ENCODE measurements at places on chromosomes 1 and 21. TPM values are rescaled to one million over a fixed set of nuclear protein-coding genes. Genes with fewer than 3 reads are reported as not detected.
A peak's percentile ranks its signal among the peaks of the same experiment; 100 is the strongest.

Gene GPR161
- 21.7 TPM for polyA plus RNA-seq

Gene DNAJC6
- polyA plus RNA-seq = 6.6 TPM

Gene MAP3K7CL
- 9.6 TPM for polyA plus RNA-seq

Gene EPHB2
- polyA plus RNA-seq = 11.5 TPM

Gene RRP1B
- polyA plus RNA-seq = 33.7 TPM

Gene CYP4A11
- polyA plus RNA-seq = 59.8 TPM

Gene SPRR1A
- not detected for polyA plus RNA-seq

Gene SH3D21
- 31.2 TPM for polyA plus RNA-seq

Gene OVAAL
- not detected for polyA plus RNA-seq

Gene YOD1
- 16.3 TPM for polyA plus RNA-seq

Gene NASP
- 469 TPM for polyA plus RNA-seq

Gene GJC2
- polyA plus RNA-seq = 0.42 TPM

Gene CNIH3
- 10.5 TPM for polyA plus RNA-seq

GRCh38 chr1:97632075-97632474 lies 288.8 kb downstream of the DPYD start:
- peak; percentile 7 for DNase-seq

DNA sequence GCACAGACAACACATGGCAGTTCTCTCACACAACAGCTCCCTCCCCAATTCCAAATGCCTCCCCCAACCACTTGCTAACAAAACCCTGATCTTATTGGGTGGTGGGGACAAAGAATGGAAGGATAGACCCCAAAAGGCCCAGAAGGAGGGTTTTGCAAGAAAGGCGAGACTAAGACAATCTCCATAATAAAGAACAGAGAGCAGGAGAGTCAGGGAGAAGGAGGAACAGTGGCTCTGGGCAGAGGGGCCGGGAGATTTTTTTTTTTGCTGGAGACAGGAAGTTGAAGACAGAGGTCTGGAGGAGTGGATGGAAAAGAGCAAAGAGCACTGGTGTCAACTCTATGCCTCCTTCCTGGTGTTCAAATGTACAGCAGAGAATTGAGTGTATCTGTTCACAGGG lies 6.5 kb upstream of the C1QA start:
- DNase-seq = no peak

DNA sequence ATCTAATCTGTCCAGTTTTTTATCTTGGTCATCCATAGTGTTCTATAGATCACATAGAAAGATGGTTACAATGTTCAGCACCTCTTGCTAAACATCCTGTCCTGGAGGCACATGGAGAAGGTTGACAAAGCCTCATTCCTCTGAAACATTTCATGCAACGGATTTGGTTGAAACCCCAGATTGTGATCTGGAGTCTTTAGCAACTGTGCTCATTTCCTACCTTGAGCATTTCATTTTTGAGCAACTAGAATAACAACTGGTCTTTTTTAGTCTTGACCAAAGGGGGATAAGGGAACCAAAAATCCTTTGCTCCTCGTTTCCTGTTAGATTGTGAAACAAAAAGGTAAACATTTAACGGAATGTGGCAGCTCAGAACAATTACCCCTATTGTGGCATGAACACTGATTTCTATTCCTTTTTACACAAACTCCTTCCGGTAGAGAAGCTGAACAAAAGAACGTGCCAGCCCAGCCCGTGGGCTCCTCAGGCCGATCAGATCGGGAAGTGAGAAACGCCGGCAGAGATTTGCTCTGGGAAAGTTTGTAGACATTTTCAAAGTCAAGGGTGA lies 94.7 kb upstream of the ERRFI1 start:
- DNase-seq = no peak

GRCh38 chr1:42844592-42845140 lies 1.7 kb upstream of the ZNF691 start:
- no peak for DNase-seq

DNA sequence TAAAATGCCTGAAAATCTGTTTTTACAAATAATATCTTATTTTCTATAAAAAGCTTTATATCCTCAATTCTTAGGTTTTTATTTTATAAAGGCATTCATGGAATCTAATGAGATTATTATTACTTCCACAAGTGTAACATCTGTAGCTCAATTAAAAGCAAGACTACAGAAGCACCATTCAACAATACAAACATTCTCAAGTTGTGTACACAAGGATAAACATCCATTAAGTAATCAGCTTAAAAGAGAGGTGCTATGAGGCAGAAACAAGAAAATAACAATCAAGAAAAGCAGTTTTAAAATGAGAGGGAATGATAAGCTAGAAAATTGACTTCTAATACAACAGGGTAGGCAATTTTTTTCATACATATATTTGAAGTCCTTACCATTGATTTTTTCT lies 326.1 kb downstream of the MRPL39 start:
- DNase-seq = no peak

- no peak for DNase-seq
Measured at GRCh38 chr1:193321242-193321840, 134.9 kb upstream of the B3GALT2 start.

- peak; percentile 69 for DNase-seq
Measured at GRCh38 chr1:203038891-203039608, 12.8 kb downstream of the PPFIA4 start.

- no peak for DNase-seq
Measured at GRCh38 chr1:168312718-168313604, 32.3 kb downstream of the TBX19 start.

DNA sequence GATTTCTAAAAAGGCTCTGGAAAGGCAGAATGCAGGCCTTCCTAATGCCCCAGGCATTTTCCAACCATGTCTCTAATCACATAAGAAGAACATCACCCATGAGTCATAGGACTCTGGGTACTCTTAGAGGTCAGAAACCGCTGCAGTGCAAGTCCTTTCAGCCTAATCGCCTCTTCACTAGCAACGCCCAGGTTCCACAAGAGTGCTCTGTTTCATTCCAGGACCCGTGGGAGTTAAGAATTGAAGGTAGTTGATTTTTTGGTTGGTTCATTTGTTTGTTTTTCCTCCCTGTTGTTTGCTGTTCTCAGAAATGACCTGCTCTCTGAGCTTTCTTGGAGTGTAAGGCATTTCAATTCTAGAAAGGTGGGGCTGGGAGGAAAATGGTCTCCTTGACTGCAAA lies 123.2 kb downstream of the NR5A2 start:
- peak; percentile 20 for DNase-seq

GRCh38 chr1:218414060-218414728 lies 69.1 kb downstream of the TGFB2 start:
- DNase-seq = no peak

- no peak for DNase-seq
Measured at GRCh38 chr1:23597635-23598388, 38.5 kb upstream of the ID3 start.

DNA sequence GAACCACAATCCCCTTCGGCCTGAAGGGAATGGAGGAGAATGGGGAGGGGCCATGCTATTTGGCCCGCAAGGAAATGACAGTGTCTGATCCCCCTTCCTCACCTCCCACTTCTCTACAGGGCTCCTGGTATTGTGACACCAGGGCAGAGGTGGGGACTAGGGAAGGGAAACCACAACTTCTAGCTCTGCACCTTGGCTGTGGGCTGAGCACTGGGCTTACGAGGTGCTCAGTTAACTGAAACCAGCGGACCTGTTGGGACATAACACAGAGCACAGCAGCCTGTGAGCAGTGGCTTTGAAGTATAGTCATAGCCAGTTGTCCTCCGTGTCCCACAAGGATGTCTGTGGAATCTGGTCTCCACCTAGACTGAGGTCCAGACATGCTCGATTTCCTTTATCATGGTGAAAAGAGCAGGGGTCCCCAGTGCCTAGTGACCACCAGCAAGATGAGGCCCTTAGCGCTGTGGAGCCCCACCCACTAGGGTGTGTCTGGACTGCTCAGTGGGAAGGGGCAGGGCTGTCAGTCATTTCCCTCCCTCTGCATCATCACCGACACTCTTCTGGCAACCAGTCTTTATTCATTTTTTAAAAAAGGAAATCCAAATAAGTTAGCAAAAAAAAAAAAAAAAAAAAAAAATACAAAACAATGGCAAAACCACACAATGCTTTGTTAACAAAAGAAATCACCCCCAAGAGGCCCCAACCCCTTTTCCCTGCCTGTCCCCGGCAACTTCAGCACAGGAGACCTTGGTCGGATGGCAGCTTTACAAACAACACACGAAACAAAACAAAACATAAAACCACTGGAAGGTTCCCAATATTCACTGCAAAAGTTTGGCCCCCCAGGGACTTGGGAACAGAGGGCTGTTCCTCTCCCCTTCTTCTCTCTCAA lies 3.0 kb downstream of the MYOG start:
- no peak for DNase-seq

- DNase-seq = no peak
Measured at GRCh38 chr21:43031121-43031619, 44.5 kb downstream of the CBS start.

- no peak for DNase-seq
Measured at GRCh38 chr1:29415156-29415830, 179.0 kb downstream of the PTPRU start.

DNA sequence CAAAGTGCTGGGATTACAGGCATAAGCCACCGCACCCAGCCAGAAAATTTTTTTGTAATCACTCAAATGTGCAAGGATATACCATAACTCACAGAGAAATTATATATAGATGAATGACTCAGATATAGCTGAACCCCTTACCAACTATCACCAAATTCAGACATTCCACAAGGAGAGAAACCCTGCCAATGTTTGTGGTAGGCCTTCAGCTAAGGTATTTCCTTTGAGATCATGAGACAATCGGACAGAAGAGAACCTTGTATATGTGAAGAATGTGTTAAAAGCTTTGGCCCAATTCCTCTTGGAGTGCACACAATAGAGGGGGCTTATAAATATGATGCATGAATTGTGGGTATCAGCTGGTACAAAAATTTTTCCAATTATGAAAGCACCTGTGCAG lies 50.7 kb downstream of the ZNF684 start:
- DNase-seq = no peak

- peak; percentile 83 for DNase-seq
Measured at GRCh38 chr1:22416555-22417454, 34.8 kb upstream of the ZBTB40 start.

DNA sequence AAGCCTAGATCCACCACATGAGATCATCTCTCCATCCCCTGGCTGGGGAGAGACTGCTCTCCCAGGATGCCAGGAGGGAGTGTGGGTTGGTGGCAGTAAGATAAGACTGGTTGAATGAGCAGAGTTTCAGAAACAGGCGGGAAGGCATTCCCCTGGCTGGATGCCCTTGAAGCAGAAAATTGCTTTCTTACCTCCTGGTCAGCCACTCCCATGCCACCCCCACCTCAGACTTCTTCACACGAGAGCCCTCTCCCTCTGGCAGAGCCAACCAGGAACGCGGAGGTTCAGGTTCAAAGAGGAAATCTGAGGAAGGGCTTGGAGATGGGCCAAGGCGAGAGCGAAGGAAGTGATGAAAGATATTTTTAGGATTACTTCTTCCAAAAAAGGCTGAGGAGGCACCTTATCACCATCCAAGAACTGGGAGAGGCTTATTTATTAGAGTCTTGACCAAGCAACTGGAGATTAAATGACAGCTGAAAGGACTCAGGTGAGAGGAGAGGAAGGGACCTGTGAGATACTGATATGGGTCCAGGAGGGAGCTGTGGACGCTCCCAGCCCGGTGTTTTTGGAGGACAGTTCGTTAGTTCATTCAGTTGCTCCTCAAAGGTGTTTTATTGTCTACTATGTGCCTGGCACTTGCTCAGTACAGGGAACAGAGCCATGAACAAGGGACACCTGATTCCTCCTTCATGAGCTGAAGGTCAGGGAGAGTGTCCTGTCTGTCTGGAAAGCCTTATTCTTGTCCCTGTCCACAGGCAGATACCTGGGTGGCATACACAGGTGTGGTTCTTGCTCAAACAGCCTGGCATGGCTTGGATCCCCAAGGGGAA lies 18.9 kb upstream of the SLC26A9 start:
- peak; percentile 32 for DNase-seq

GRCh38 chr1:67734323-67734690 lies 49.3 kb downstream of the GADD45A start:
- no peak for DNase-seq

DNA sequence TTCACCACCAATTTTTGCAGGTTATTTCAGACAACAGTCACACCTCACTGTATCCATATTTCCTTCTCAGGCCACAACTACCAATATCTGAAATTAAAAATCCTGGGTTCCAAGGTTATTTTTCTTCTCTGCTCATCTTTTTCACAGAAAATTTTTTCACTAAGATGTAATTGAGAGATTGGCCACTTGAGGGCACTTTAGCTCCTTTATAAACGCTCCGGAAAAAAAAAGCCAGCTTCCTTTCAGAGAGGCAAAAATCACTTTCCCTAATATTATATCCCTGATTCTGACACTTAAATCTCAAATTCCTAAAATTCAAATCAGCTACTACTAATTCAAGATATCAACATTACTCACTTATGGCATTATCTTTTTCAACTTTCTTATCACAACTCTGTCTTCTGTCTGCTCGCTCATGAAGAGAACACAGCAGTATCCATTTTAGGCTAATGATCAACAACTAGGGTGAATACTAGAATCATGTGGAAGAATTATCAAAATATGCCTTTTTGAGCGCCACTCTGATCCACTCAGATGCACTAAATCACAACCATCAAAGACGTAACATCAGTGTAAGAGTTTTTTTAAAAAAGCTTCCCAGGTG lies 101.4 kb upstream of the RGS1 start:
- DNase-seq = peak; percentile 38

DNA sequence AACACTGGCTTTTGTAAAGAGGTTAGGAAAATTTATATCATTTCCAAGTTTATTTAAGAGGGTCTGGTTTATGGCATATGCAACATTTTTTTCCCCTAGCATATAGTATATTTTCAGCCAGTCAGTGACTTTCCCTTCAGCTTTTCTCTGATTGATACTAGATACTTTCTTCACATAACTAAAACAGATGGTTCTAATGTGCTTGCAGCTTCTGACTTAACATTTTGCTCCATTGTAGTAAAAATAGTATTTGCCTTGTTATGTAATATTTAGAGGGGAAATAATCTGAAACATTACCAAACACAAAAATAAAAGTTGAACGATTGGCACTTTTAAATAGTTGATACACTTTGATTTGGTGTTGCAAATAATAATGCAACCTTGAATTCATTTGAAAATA lies 191.7 kb downstream of the GPR52 start:
- no peak for DNase-seq

DNA sequence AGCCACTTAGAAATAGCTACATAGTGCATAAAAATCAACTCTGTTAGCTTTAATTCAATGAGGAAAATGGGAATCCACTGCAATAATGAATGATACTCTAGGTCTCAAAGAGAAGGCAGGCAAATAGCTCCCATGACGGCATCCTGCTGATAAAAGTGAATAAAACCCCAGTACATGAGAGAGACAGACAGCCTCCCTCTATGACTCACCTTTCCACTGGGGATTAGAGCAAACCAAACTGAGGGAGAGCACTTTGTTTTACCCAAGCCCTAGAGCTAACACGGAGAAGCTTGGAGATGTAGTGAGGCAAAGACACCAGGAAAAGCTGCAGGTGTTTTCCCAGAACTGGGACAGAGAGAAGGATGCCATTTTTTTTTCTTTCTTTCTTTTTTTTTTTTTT lies 621.9 kb downstream of the LRRIQ3 start:
- DNase-seq = no peak

GRCh38 chr21:29175408-29176134 lies 45.1 kb downstream of the MAP3K7CL start:
- no peak for DNase-seq

GRCh38 chr1:78369546-78369945 lies 121.2 kb upstream of the PTGFR start:
- DNase-seq = no peak

GRCh38 chr1:170498876-170499275 lies 33.1 kb upstream of the GORAB start:
- no peak for DNase-seq

GRCh38 chr1:32151319-32151787 lies 28.1 kb upstream of the TXLNA start:
- DNase-seq = peak; percentile 41
